Hippocampal formation (tissue), 2 donors: ENCODE measurements at places on chromosomes 7 and 10.

DNA sequence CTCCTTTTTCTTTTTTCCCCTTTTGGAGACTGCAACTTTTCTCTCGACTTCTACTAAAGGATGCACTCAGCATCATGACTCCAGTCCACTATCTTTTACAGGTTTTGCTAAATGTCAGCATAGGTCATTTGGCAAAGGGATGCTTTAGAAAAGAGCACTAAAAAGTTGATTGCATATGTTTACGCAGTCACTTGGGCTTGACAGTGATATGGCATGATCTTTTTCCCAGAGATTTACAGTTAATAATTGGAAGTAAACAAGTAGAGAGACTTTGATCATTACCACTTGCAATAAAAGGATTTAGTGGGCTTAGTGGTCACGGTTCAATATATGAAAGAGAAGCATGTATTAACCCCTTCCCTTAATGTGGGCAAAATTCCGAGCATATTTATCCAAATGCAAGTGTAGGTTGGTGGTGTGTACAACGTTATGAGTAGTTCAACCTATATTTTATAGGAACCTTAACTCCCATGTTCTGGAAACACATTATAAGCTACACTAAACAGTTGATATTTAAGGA lies 1.8 kb downstream of the BMI1 start:
- no peak for DNase-seq

DNA sequence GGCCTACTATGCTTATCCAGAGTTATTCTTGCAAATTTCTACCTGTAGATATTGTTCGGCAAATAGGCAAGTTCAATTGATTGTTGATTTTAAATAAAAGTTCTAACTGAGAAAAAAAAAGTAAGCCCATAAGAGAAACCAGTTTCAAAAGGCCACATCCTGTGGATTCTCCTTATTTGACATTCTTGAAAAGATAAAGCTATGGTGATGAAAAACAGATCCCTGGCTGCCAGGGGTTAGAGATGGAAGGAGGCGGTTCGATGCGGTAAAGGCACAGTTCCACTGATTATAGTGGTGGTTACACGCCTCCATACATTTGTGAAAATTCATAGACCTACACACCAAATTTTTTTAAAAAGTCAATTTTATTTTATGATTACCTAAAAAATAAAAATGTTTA lies 347.8 kb downstream of the KCNMA1 start:
- DNase-seq, result no peak

DNA sequence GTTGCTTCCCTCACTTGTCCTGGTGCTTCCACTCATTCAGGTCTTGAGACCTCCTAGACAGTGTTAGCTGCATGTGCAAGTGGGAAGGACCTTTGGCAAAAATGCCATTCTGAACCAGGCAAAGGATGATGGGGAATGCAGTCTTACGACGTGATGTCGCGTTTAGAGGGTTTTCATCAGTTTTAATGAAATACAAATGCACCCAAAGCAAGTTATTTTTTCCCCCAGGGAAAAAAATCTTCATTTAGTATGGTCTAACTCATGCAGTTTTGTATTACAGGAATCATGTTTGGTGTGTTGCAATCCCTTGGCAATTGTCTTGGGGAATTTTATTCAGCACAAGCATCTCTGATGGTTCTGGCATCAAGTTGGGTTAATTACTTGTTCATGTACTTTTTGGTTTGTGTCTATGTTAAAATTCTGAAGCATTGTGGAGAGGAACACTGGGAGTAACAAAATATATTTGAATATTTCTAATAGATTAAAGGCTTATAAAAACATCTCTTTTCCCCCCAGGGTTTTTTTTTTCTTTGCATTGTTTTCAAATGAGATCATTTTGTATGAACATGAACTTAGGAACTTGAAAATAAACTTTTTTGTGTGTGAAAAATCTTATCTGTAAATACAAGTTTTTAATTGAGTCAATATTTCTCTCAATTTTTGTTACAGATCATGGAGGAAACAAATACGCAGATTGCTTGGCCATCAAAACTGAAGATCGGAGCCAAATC lies 188.9 kb downstream of the BICC1 start:
- no peak for DNase-seq

GRCh38 chr7:95509199-95509598 lies 23.5 kb downstream of the ASB4 start:
- no peak for DNase-seq

GRCh38 chr7:48244864-48245271 lies 73.6 kb downstream of the ABCA13 start:
- DNase-seq, result no peak
